ENCODE measurements at places on chromosomes 2 and 18.

GRCh38 chr2:60358476-60358875 lies 195.0 kb downstream of the BCL11A start:
- no peak for DNase-seq

DNA sequence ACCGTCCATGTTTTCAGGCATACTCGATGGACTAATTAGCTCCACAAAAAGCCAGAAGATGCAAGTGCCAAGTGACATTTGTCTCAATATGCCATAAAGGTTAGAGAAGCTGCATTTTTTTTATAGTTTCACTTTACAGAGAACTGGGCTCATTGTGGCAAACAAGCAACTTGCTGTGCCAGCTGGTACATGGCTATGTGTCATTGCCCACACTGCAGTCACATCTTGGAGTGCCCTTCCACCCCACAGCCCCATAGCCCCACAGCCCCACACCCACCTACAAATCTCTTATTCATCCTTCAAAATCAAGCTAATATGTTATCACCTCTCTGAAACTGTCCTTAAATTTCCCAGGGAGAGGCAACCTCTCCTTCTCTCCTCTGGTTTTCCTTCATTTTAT lies 451.9 kb downstream of the ARHGAP15 start:
- DNase-seq: no peak

DNA sequence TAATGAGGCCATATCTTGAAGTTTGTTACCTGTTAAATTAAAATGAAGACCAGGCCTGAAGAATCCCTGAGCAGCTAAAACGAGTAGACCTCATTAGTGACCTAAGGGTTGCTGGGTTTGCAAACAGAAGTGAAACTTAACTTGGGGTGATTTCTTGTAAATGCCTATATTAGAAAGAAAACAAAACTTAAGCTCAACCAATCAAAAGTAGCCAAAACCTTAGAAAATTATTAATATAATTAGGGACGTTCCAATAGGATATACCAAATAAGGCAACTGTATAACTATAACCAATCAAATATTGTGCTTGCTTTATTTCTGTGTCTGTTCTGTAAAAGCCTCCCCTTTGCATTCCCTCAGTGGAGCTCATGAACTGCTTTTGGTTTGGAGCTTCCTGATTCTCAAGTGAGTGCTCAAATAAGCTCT lies 137.9 kb upstream of the VRK2 start:
- DNase-seq: no peak

GRCh38 chr2:170598067-170598395 lies 117.1 kb upstream of the SP5 start:
- DNase-seq: no peak

DNA sequence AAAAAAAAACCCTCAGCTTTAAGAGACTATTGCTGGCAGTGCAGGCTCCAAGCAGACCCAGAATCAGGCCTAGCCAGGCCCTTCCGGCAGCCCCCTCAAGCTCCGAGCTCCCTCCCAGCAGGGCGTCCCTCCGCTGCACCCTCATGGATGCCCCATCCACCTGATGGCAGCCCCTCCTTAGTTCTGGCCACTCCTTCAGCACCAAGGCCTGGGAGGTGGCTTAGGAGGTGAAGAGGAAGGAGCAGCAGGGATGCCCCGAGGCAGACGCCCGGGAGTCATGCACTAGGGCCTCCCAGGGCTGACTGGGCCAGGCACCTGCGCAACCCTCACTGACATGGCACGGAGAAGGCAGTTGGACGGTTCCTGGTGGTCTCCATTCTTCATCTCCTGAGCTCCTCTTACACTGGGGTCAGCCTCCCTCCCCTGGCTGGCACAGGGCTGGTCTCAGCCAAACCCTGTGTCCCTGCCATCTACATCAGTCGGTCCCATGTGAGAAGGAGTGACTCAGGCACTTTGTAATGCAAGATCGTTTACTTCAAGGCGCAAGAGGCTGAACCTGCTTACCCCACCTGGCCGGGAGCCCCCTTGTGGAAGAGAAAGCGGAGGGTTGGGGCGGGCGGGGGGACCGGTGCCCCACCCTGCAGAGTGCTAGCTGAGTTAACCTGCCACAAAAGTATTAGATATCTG lies 53.5 kb upstream of the ID2 start:
- DNase-seq: no peak

All from stimulated activated CD8-positive, alpha-beta memory T cell treated with anti-CD3 and anti-CD28 coated beads, Interleukin-7, amount 100 ng/mL, for 1 hour (primary cell).